BE2C (cell line): ENCODE measurements at places on chromosomes 11 and 22.
A peak's percentile ranks its signal among the peaks of the same experiment; 100 is the strongest.

DNA sequence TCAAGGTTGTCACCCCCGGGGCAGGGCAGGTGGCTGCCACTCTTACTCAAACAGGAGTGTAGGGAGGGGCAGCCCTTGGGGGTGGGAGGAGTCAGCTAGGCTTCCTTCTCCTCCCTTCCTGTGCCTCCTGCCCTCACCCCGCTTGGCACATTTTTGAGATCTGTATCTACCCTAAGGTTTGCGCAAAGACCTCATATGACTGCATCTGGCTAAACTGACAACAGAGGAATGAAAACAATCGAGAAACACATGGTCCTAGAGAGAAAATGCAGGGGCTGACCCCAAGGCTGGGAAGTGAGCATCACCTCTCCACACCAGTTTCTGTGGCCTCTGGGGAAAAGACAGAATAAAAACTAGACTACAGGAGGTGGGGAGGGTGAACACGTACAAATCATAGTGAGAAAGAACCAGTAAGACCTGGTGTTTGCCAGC is 28.1 kb downstream of the IGSF9B start:
- peak; percentile 52 for DNase-seq

GRCh38 chr11:47863189-47863897 is 15.2 kb upstream of the NUP160 start:
- no peak for DNase-seq

DNA sequence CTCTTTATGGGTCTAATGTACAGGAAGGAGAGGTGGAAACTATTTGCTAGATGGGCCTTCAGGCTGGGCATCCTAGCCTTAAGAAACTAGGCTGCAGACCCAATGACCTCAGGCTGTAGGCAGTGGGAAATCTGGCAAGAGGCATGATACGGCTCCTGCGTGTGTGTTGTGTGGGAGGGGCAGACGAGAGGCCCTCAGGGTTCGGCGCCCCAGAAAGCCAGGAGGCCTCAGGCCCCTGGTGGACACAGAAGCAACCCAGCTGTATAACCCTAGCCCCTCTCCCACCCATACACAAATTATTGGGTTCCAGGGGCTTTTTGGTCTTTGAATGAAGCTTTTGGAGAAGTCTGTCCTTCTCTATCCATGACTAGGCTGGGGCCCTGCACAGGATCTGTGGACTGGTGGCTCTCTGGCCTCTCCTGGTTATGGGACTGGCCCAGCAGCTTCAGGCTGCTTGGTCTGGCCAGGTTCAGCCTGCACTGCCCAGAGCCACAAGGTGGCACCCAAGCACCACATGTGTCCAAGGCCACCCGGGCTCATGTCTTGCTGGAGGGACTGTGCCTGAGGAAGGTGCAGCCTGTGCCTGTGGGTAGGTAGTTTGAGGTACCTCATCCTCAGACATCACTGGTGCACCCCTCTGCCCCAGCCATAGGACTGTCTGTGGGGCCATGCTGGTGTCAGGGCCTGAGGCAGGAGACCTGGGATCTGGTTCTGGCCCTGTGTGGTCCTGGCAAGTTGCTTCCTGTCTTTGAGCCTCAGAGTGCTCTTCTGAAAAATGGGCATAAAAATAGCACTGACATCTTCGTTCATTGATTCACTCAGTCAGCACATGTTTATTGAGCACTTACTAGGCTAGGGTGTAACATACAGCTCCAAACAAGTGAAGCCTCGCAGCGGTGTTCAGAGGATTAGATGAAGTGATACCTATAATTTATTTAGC is 87.5 kb downstream of the RRM1 start:
- DNase-seq: peak; percentile 64

DNA sequence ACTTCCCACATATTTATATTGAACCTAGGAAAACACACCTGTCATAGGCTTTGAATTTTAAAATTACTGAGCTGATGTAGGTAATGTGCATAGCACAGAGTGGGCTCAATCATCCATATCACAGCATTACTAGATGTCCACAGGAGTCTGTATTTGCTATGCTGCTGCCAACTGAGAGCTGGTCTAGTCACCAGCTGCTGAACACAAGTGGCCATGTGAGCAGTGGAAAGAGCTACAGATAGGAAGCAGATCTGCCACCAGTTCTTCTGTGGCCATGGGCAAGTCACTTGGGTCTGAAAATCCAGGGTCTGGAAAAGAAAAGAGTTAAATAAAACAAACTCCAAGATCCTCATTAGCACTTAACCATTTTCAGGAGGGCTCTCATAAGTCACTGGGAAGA is 91.8 kb downstream of the APIP start:
- no peak for DNase-seq

DNA sequence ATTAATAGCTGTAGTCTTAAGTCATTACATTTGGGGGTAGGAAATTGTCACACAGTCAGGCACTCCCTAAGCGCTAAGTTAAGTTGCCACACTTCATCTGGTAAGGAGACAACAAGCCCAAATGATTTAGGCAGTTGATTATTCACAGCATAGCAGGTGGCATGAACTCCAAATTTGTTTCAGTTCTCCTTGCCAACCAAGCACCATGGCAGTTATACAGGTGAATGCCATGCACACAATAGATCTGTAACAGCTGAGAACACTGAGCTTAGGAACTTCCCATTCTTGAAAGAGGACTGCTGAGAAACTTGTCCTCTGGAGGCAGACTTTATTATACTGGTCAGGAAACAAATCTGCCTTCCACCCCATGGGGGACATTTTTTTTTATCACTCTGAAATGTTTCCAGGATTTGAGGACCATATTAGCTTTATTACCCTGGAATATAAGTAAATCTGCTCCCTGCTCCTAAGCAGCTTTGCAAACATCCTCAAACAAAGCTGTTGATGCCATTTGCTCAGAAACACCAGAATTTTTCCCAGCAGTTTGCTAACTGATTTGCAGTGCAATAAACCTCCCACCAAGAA is 5.1 kb upstream of the INTS4 start:
- no peak for DNase-seq

DNA sequence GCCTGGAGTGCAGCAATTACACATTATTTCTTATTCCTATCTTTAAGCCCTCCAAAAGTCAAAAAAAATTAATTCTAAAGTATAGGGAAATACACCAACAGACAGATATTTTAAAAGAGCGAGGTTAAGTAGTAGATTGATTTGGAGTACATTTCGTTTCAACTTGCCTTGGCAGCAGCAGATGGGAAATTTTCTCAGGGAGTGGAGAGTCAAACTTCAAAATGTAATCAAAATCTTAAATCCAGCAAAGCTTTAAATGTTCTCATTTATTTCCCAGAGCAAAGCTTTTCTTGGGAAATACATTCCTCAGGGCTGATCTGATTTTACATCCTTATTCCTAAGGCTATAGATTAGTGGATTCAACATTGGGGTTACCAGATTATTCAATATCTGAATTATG is 21.9 kb upstream of the VWA5A start:
- no peak for DNase-seq

DNA sequence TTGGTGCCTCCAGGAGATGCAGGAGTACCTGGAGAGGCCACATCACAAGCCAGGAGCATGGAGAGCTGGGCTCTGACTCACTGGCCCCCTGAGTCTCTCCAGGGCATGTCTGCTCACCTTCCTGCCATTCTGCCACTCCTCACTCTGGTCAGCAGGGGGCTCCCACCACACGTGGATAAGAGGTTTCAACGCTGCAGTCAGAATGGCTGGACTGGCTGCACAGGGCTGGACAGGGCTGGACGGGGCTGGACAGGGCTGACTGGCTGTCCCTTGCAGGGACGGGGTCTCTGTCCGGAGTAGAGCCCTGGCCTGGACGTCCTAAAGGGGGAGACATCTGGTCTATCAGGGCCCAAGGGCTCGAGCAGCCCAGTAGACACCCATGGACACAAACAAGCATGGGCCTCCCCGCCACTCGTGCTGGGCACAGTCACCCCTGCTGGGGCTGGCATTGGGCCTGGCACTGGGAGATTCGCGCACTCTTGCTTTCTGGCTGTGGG is 34.6 kb downstream of the CYTH4 start:
- DNase-seq: peak; percentile 78

- DNase-seq: no peak
Measured at GRCh38 chr11:103420593-103420992, 311.4 kb downstream of the DYNC2H1 start.

GRCh38 chr11:44829838-44830237 is 103.1 kb downstream of the TSPAN18 start:
- no peak for DNase-seq
